CD4-positive, alpha-beta T cell treated with Interleukin-2 at 100 ng/mL for 4 hours (primary cell): ENCODE measurements at places on chromosomes 5 and 9.

GRCh38 chr5:93596676-93597490, 13.9 kb downstream of the NR2F1 start:
- no peak for DNase-seq

- DNase-seq = no peak
Measured at GRCh38 chr9:3332802-3333201, 193.0 kb downstream of the RFX3 start.

- DNase-seq = peak; percentile 57
Measured at GRCh38 chr9:2026220-2026997, 11.3 kb downstream of the SMARCA2 start.

DNA sequence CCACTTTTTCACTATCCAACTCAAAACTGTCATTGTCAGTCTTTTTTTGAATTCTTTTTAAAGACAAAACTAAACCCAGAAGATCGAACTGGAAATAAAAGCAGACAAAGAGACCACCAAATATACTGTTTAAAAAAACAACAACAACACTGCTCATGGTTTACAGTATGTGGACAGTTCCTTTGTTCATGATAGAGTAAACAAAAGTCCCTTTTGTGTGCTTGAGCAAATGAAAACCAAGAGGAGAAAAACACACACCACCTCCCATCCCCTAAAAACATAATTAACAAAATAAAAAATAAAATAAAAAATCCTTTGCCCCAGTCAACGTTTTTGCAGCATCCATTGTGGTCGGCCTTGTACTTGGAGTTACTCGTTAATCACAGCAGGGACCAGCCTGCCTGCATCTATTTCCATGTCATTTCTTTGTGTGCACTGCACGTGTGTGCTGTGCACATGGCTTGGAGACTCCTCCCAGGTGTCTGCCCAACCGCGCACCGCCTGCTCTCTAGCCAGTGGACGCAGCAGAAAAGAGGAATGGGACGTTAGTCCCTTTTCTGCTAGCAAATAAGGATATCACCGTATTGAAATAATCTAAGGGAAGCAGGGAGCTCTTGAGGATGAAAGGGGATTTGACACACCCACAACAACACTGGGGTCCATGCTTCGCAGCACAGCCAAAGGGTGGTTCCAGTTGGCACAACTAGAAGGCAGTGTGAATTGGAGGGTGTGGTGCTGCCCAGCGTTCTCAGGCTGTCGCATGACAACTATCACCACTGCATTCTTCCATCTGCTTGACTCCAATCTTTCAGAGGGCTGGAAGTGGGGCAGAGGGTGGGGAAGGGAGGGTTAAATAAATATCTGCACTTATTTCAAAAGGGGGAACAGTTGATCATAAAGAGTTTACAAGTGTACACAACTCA, 130.0 kb downstream of the SEMA6A start:
- DNase-seq = no peak

DNA sequence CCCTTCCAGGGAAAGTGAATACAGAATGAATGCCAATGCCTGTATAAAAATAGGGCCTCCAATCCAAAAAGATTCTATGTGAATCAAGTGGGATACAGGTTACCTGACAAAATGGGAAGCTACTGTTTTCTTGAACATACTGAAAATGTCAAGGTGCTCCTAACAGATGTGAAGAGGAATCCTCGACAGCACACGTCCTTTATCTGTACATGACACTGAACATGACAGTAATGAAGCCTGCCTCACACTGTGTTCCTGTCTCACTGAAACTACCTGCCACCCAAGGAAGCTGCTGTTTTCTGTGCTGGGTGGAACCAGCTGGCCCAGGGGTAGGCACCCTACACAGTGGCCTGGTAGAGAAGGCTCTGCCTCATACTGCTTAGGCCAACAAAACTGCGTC, 165.3 kb upstream of the RAPGEF1 start:
- no peak for DNase-seq

DNA sequence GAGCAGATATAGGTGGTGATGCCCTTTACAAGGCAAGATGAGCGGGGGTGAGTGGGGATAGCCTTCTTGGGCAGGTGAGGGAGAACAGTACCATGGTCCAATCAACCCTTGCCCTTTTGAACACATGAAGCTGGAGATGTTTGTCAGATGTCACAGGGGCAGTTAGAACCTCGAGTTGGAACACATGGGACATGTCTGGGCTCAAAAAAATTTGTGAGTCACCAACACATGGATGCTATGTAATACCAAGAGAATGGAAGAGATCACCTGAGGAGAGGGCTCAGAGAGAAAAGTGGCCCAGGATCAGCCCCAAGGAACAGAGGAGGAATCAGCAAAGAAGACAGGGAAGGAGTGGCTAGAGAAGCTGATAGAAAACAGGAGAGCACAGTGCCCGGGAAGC, 4.7 kb downstream of the PHYKPL start:
- DNase-seq = no peak

- DNase-seq = no peak
Measured at GRCh38 chr9:87140605-87141109, 193.4 kb upstream of the GAS1 start.
